ENCODE measurements at places on chromosomes 6 and 20.

DNA sequence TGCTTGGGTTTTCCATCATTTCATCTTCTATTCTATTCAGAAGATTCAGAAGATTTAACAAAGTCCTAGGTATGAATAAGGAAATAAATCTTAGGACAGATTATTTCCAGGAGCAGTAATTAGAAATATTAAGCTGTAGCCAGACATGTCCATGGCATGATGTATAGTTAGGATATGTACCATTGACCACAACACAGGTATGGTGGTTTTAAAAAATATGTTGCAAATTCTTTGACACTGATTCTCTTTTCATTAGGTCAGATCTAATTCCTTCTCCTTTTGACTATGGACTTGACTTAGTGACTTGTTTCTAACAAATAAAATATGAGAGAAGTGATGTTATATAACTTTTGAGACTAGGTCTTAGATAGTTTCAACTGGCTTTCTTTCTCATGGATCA is 23.5 kb upstream of the PDE7B start:
- H3K27ac ChIP-seq = no peak overlapping the region
- no peak overlapping the region for H3K4me3 ChIP-seq
- no peak for DNase-seq
- no peaks in the 10 kb centered on the region for H3K36me3 ChIP-seq
- peaks cover 2% of the 10 kb centered on the region for H3K27me3 ChIP-seq

DNA sequence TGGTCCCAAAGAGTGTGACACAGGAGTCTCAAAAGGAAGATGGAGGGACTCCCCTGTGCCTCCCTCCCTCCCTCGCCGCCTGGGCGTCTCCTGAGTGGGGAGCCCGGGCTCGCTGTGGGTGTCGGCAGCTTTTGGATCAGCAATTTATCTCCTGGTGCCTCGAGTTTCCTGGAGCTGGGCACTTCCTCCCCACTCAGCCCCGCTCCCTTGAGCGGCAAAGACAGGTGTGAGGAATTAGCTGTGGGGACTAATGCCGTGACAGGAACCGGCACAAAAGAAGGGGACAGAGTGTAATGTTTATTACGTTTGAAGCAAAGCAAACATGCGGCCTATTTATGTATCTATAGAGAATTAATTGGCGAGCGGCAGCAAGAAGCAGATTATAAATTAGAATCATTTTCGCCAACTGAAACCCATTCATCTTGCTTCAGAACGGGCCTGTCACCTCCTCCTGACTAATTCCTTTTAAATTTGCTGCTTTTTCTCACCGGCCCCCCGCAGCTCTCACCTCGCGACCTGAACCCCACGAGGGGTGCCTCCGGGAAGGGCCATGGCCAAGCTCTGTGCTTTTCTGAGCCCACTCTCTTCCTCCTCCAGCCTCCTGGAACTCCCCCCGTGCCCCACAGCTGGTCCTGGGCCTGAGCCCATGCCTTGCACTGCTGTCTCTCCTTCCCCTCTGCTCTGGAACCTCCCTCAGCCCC is 8.8 kb upstream of the CDH22 start:
- peaks cover 2% of the 10 kb centered on the region for H3K4me1 ChIP-seq
- DNase-seq = no peak
- H3K27ac ChIP-seq = no peak overlapping the region
- H3K36me3 ChIP-seq = no peaks in the 10 kb centered on the region

GRCh38 chr6:19159089-19159488 is 678.1 kb upstream of the ID4 start:
- H3K4me3 ChIP-seq = no peak overlapping the region
- H3K36me3 ChIP-seq = no peaks in the 10 kb centered on the region
- no peaks in the 10 kb centered on the region for H3K4me1 ChIP-seq
- no peak overlapping the region for H3K27ac ChIP-seq
- no peaks in the 10 kb centered on the region for H3K27me3 ChIP-seq
- no peak for DNase-seq

GRCh38 chr20:41234546-41234945 is 83.0 kb downstream of the ZHX3 start:
- peaks cover 44% of the 10 kb centered on the region for H3K4me1 ChIP-seq
- H3K4me3 ChIP-seq = no peak overlapping the region
- DNase-seq = no peak
- no peak overlapping the region for H3K27ac ChIP-seq
- no peaks in the 10 kb centered on the region for H3K27me3 ChIP-seq

DNA sequence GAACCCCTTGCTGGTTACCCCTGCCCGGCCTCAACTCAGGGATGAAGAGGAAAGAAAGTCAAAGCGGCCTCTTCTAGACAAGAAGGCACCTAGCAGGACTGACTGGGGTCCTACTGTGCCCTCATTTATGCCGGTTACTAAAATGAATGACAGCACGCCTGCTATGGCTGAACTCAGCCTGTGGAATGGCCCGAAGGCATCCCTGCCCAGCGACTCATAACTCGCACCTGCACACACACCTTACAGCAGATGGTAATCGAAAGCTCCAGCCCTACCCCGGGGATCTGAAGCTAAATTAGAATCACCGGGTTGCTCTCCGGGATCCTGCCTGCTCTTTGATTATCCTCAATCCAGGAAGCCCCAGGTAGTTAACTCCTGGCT is 747 bp upstream of the TXNDC5 start:
- H3K4me1 ChIP-seq = peaks cover 21% of the 10 kb centered on the region
- peaks cover 5% of the 10 kb centered on the region for H3K27me3 ChIP-seq
- no peaks in the 10 kb centered on the region for H3K36me3 ChIP-seq
- no peak overlapping the region for H3K4me3 ChIP-seq
- no peak for DNase-seq

- DNase-seq = no peak
- H3K4me3 ChIP-seq = no peak overlapping the region
- H3K27ac ChIP-seq = no peak overlapping the region
- H3K4me1 ChIP-seq = peaks cover 46% of the 10 kb centered on the region
- no peaks in the 10 kb centered on the region for H3K27me3 ChIP-seq
These were observed 46.0 kb upstream of the NAA20 start for GRCh38 chr20:19971116-19971515.

GRCh38 chr6:41426438-41426851 is 91.0 kb downstream of the NCR2 start:
- H3K27ac ChIP-seq = no peak overlapping the region
- H3K27me3 ChIP-seq = peaks cover 37% of the 10 kb centered on the region
- H3K36me3 ChIP-seq = no peaks in the 10 kb centered on the region
- H3K4me1 ChIP-seq = peaks cover 38% of the 10 kb centered on the region
- DNase-seq = peak; percentile 39
- no peak overlapping the region for H3K4me3 ChIP-seq

DNA sequence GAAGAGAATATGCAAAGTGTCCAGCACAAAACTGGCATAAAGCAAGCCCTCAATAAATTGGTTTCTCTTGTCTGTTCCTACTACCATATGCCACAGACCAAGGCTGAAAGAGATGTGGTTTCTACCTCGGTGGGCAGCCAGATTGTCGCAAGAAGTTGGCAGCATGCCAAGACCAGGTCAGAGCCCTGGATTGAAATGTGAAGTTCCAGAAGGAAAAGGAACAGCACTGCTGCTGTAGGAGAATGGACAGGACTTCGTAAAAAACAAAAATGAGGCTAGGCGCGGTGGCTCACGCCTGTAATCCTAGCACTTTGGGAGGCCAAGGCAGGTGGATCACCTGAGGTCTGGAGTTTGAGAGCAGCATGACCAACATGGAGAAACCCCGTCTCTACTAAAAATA is 22.1 kb downstream of the MRPL14 start:
- H3K27ac ChIP-seq = no peak overlapping the region
- H3K4me1 ChIP-seq = peaks cover 20% of the 10 kb centered on the region
- peaks cover 4% of the 10 kb centered on the region for H3K27me3 ChIP-seq

DNA sequence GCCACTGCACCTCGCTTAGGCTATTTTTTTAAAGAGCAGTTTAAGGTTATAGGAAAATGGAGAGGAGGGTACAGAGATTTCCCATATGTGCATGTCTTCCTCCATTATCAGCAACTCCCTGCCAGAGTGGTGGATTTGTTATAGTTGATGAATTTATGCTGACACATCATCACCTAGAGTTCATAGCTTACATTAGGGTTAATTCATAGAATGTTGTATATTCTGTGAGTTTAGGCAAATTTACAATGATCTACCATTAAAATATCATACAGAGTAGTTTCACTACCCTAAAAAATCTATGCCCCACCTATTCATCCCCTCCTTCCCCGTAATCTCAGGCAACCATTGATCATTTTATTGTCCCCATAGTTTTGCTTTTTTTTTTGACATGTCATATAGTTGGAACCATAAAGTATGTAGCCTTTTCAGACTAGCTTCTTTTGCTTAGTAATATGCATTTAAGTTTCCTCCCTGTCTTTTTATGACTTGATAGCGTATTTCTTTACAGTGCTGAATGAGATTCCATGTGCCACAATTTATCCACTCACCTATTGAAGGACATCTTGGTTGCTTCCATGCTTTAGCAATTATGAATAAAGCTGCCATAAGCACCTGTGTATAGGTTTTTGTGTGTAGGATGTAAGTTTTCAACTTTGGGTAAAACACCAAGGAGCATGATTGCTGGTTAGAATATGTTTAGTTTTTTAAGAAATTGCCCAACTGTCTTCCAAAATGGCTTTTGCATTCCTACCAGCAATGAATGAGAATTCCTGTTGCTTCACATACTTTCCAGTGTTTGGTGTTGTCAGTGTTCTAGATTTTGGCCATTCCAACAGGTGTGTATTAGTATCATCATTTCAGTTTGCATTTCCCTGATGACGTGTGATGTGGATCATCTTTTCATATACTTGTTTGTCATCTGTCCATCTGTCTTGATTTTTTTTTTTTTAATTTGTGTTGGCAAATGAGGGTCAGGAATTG is 60.2 kb downstream of the NCOA3 start:
- no peak for DNase-seq
- H3K4me1 ChIP-seq = peaks cover 50% of the 10 kb centered on the region
- H3K27me3 ChIP-seq = no peaks in the 10 kb centered on the region
- no peaks in the 10 kb centered on the region for H3K36me3 ChIP-seq
- no peak overlapping the region for H3K27ac ChIP-seq

DNA sequence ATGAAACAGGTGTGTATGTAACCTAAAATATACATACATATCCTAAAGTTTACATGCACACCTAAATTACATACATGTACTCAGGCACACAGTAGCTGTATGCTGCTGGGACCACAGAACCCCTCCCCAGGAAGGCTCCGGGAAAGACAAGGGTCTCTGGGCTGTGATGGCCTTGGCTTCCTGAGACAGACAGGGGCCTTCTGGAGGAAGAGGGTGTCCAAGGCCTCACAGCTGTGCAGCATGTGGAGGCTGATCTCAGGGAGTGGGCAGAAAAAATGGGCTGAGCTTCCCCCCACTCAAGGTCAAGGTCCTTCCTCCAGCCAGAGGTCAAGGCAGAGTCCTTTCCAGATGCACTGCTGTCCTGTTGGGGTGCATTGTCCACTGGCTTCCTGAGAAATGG is 129.1 kb upstream of the THBS2 start:
- H3K4me3 ChIP-seq = no peak overlapping the region
- no peaks in the 10 kb centered on the region for H3K27me3 ChIP-seq
- DNase-seq = no peak
- no peaks in the 10 kb centered on the region for H3K36me3 ChIP-seq

- no peak for DNase-seq
- H3K36me3 ChIP-seq = no peaks in the 10 kb centered on the region
- H3K27me3 ChIP-seq = peaks cover 3% of the 10 kb centered on the region
- H3K27ac ChIP-seq = no peak overlapping the region
These were observed 54.5 kb upstream of the TENT5A start for GRCh38 chr6:81806793-81807565.

DNA sequence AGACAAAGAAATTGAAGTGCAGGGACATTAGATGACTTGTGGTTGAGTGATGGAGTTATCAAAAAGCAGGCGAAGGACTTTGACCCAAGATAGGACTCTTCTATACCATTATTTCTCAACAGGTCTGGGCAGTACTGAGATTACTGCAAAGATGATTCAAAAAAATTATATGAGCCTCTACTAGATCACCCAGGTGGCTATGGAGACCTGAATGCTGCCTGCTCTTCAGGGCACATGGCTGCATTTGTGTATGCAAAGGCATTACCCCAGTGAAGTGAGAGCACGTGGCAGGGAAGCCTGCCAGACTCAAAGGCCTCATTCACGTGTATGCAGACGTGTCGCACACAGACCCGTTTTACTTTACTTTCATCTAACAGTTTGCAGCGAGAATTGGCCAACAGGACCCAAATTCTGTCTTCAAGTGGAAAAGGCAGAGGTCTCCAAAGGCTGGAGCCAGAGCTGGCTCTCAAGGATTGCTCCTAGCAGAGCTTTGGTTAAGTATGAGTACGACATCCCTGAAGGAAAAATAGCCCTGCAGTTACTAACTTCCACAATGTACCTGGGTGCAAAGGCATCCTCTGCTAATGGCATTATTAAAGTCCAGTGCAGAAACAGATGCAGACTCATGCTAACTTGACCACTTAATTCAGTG is 113.8 kb upstream of the ARMC2 start:
- no peaks in the 10 kb centered on the region for H3K36me3 ChIP-seq
- peaks cover 22% of the 10 kb centered on the region for H3K4me1 ChIP-seq
- no peak overlapping the region for H3K27ac ChIP-seq
- H3K4me3 ChIP-seq = no peak overlapping the region
- no peak for DNase-seq

GRCh38 chr20:12815231-12815768 is 193.5 kb upstream of the SPTLC3 start:
- H3K36me3 ChIP-seq = peaks cover 4% of the 10 kb centered on the region
- H3K27ac ChIP-seq = no peak overlapping the region
- no peaks in the 10 kb centered on the region for H3K27me3 ChIP-seq

DNA sequence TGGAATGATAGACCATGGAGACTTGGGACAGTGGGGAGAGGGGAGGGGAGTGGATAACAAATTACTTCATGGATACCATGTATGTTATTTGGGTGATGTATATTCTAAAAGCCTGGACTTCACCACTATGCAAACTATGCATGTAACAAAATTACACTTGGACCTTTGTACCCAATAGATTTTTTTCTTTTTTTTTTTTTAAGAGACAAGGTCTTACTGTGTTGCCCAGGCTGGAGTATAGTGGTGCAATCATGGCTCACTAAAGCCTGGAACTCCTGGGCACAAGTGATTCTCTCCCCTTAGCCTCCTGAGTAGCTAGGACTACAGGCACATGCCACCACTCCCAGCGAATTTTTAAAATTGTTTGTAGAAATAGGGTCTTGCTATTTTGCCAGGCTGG is 45.3 kb downstream of the RIPOR2 start:
- H3K36me3 ChIP-seq = no peaks in the 10 kb centered on the region
- H3K27me3 ChIP-seq = peaks cover 10% of the 10 kb centered on the region
- no peak overlapping the region for H3K27ac ChIP-seq
- H3K4me3 ChIP-seq = no peak overlapping the region
- H3K4me1 ChIP-seq = peaks cover 20% of the 10 kb centered on the region
- no peak for DNase-seq

GRCh38 chr6:39197521-39197920 is 31.8 kb downstream of the KCNK5 start:
- H3K27ac ChIP-seq = peak overlapping the region; percentile 24
- DNase-seq = no peak

GRCh38 chr6:100465701-100466409 is 1.1 kb upstream of the SIM1 start:
- DNase-seq = no peak
- H3K4me1 ChIP-seq = peaks cover 70% of the 10 kb centered on the region
- peak overlapping the region; percentile 86 for H3K4me3 ChIP-seq

GRCh38 chr6:147825848-147826247 is 317.4 kb downstream of the SAMD5 start:
- H3K4me3 ChIP-seq = no peak overlapping the region
- H3K4me1 ChIP-seq = no peaks in the 10 kb centered on the region
- no peak for DNase-seq
- no peak overlapping the region for H3K27ac ChIP-seq
- no peaks in the 10 kb centered on the region for H3K36me3 ChIP-seq
- no peaks in the 10 kb centered on the region for H3K27me3 ChIP-seq

Measured in nephron progenitor cell (in vitro differentiated cells).